Cortex of kidney (tissue), 1 donor: ENCODE measurements at places on chromosomes 12 and 14.

- no peak for DNase-seq
Observed at GRCh38 chr12:56208006-56208405, 13.7 kb downstream of the RNF41 start.

DNA sequence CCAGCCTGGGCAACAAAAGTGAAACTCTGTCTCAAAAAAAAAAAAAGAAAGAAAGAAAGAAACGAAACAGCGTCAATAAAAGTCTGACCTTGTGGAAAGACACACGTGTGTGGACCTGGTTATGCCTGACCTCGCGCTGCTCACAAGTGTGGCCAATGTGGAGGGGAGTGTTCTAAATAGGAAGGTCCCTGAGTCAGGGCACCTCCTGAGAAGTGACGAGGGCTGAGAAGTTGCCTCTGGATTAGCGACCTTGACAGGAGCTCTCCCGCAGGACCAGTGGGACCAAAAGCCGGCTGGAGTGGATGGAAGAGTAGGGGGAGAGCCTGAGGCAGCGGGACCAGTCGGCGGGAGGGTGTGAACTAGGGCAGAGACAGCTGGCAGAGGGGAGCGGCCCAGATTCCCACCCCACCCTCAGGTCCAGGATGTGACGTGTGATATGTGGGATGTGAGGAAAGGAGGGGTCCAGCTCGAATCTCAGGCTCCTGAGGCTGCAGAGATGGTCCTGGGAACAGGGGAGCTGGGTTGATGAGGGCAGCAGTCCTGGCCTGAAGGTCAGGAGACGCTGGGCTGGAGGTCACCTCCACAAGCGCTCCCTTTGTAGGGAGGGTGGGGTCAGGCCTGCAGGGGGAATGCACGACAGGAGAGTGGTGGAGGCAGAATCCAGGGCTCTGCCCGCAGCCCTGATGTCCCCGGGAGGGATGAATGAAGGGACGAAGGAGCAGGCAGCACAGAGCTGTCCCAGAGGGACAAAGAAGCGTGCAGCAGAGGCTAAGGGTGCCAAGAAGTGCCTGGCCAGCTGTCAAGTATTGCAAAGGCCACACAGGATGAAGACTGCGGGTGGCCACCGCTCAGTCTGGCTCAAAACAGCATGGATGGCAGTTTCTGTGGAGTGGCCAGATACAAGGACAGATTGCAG lies 24.8 kb upstream of the GPR68 start:
- no peak for DNase-seq

GRCh38 chr12:17507336-17507735 lies 582.7 kb downstream of the RERGL start:
- DNase-seq = no peak

DNA sequence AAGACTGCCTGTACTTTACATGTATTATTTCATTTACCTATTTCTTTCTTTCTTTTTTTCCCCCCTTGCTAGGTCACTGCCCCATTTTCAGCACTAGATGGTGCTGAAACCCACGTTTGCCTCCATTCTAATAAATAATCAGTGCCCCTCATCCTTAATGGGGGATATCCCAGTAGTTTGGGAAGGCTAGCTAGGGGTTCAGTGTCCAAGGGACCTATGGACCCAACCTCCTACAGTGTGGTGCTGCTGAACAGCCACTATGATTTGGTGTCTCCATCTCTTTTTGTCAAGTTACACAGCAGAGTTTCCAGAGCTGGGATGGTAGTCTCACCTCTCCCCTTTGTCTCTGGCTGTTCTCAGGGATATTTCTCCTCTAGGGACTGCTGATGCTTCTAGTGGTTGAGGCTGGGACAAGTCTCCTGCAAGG lies 6.5 kb upstream of the HCFC2 start:
- no peak for DNase-seq

DNA sequence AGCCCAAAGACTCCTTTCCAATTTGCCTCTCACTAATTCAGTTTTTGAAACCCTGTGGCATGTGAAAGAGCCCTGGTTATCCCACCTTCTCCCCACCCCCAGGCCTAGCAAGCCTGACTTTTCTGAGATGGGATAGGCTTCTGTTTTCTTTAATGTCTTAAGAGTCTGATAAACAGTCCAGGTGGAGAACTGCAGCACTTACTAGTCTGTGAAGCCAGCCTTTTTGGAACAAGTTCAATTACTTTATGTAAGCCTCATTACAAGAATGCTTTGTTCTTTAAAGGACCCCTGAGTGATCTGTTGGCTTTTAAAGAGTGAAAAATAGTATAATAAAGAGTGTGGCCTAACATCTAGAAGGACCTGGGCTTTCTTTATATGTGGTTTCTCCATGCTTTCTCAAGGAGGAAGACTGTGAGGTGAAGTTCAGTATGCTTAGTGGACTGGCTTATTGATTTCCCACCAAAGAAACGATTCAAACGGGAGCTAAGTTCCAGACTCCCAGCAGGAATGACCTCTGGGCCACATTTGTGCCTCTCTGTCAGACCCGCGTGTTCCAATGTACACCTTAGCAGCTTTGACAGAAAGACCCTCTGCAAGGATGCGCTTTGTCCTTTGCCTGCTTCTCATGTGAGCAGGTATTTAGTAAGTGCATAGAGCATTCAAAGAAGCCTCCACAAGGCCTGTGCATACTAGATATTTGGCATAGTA lies 129.5 kb downstream of the DAAM1 start:
- no peak for DNase-seq
